ENCODE measurements at places on chromosomes 6 and 20.

GRCh38 chr6:111834356-111834755, 38.9 kb downstream of the FYN start:
- no peak for DNase-seq

GRCh38 chr6:13038315-13038714, 290.0 kb downstream of the TBC1D7 start:
- DNase-seq, result no peak

- no peak for DNase-seq
Observed at GRCh38 chr20:61371501-61372136, 119.6 kb downstream of the CDH4 start.

GRCh38 chr6:14644381-14644780, 526.8 kb downstream of the CD83 start:
- DNase-seq, result no peak

GRCh38 chr6:14108571-14109410, 8.8 kb upstream of the CD83 start:
- DNase-seq, result no peak

DNA sequence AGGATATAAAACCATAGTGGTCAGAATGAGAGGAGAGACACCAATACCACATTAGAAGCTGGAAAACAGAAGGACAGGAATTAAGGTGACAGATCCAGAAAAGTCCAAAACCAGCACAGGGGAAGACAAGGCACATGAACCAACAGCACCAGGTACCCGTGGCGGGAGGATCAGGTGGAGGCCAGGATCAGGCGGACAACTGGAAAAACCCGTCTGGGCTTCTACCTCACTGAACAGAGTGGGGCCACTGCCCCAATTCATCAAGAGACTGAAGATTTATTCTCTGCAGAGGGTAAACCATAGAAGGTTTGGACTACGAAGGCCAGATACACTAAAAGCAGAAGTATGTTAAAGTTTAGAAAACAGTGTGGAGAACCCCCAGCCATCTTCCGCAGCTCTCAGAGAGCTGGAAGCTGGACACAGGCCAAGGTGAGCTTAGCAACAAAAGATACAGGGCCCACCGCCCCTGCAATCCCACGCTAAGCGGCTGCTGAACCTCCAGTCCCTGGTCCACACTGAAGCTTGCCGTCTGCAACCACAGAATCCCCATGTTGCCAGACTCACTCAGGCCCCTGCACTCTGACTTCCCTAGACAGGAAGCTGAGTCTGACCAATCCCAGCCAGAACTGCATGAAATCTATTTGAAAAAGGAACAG, 29.9 kb downstream of the ABHD12 start:
- DNase-seq, result no peak

GRCh38 chr6:39819676-39820075, 27.5 kb downstream of the DAAM2 start:
- DNase-seq, result no peak

- no peak for DNase-seq
Observed at GRCh38 chr6:141492521-141493284, 640.0 kb upstream of the GJE1 start.

DNA sequence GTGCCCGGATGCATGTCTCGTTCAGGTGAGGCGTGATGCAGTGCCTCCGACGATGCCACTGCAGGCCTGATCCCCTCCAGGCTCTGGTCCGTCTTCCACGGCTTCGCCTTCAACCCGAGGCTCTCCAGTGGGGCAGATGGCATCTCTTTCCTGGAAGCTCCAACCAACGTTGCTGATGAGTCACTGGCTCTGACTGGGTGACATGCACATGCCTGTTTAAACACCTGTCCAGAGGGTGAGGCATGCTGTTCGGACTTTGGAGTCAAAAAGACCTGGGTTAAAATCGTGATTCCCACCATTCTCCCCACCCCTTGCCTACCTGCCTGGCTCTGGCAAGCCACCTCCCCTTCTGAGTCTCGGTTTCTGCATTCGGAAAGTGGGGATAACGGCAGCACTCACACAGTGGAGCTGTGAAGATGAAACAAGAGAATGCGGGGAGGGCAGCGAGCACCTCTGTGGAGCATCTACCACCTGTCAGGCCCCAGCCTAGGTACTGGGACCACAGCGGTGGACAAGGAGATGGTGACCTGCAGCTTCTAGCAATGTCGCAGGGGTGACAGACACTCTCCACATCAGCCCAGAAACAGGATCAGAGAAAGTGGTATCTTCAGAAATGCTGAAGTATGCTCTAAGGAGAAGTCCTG, 8.5 kb upstream of the EDN3 start:
- DNase-seq, result no peak

DNA sequence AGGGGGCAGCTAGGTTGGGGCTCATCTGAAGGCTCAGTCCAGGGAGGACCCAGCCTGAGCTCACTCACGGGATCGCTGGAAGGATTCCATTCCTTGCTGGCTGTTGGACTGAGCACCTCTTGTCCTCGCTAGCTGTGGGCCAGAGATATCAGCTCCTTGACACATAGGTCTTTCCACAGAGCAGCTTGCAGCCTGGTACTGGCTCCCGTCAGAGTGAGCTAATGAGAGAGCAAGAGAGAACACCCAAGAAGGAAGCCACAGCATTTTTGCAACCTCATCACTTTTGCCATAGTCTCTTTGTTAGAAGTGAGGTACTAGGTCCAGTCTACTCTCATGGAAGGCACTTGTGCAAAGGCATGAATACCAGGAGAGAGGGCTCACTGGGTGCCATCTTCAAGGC, 179.9 kb downstream of the CDC5L start:
- DNase-seq, result no peak

GRCh38 chr6:9659848-9660247, 755.0 kb downstream of the TFAP2A start:
- DNase-seq, result no peak

GRCh38 chr6:79710127-79710526, 79.0 kb downstream of the SH3BGRL2 start:
- no peak for DNase-seq
